RPMI8226 (cell line): ENCODE measurements at places on chromosomes 12 and 14.

- no peak for DNase-seq
Measured at GRCh38 chr14:43041976-43042375, 1435.3 kb downstream of the LRFN5 start.

GRCh38 chr12:93670104-93670503 is 7.1 kb upstream of the CRADD start:
- DNase-seq = no peak

DNA sequence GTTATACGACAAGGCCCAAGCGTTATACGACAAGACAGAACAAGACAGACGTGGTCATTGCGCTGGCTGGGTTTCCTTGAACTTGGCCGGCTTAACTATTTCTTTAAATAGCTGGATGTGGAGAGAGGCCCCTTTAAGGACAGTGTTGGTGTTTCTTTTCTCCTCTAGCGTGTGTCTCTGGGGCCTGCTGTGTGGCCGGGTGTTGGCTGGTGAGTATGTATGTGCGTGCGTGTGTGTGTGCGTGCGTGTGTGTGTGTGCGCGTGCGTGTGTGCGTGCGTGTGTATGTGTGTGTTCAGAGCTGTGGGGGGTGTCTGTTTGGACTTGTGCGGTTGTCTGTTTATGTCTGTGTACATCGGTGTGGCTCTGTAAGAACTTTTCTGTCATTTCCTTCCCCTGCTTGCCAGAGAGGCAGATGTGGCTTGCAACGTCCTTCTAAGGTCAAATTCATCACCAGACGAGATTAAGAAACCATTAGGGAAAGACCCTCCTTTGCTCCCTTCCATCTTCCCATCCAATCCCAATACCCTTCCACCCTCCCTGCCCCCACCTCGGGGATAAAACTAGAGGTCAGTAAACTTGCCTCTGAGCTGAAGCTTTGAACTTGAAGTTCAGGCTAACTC is 78.6 kb upstream of the TBX3 start:
- no peak for DNase-seq

GRCh38 chr14:91284791-91285548 is 40.5 kb upstream of the GPR68 start:
- no peak for DNase-seq

- no peak for DNase-seq
Measured at GRCh38 chr12:67239061-67239460, 30.1 kb upstream of the CAND1 start.

GRCh38 chr12:2198005-2198501 is 145.3 kb downstream of the CACNA1C start:
- no peak for DNase-seq
